ENCODE measurements at places on chromosomes 2 and 18. TPM values are rescaled to one million over a fixed set of nuclear protein-coding genes. Genes with fewer than 3 reads are reported as not detected.

ATAD2B gene
- total RNA-seq = 98.3 TPM

GORASP2 gene
- total RNA-seq = 25.4 TPM

REG3A gene
- not detected for total RNA-seq

STEAP3 gene
- not detected for total RNA-seq

RAPGEF4 gene
- 27.5 TPM for total RNA-seq

KANSL1L gene
- total RNA-seq = 96.4 TPM

PNPT1 gene
- total RNA-seq = 35.7 TPM

DUSP19 gene
- total RNA-seq = 9.7 TPM

TXNL4A gene
- total RNA-seq = 37.2 TPM

EGR4 gene
- total RNA-seq = not detected

FASTKD2 gene
- 54.8 TPM for total RNA-seq
